Cardiac fibroblast (primary cell): ENCODE measurements at places on chromosomes 6 and 20.
A peak's percentile ranks its signal among the peaks of the same experiment; 100 is the strongest.

DNA sequence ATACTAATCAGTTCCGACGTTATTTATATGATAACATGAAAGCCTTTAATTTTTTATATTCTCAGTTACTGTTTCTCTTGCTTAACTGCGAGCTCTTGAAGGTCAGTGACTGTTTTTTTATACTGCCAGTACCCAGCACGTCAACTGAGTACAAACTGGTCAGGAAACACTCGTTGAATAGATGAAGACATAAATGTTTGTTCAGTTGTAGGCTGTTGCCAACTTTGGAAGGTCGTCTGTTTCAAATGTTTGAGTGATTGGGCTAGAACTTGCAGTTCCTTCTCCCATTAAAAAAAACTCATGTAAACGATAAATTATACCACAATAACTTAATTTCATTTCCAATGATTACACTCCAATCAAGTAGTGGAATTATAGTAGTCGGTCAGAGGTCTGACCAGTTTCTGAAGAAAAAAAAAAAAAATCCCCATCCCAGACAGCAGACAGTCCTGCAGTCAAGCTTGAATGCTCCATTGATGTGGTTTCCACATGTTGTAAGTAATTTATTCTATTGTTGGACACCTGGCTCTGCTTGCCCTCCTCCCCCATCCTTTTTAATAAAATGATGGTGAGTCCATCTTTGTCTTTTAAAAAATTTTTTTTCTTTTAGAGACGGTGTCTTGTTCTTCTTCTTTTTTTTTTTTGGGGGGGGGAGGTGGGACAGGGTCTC, 81.1 kb downstream of the SASH1 start:
- DNase-seq = no peak

DNA sequence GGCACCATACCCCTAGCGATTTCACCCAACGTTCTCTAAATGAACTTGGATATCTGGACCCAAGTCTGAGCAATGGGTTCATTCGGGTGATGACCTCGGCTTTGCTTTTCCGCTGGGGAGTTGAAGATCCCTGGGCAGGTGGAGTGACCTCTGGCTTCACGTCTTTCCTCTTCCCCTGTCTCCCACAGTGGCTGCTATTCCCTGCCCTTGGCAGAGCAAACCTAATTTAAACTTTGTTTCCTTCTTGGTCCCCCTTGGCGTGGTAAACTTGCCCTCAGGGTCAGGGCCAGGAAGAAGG, 7.8 kb upstream of the TFAP2A start:
- DNase-seq = no peak

DNA sequence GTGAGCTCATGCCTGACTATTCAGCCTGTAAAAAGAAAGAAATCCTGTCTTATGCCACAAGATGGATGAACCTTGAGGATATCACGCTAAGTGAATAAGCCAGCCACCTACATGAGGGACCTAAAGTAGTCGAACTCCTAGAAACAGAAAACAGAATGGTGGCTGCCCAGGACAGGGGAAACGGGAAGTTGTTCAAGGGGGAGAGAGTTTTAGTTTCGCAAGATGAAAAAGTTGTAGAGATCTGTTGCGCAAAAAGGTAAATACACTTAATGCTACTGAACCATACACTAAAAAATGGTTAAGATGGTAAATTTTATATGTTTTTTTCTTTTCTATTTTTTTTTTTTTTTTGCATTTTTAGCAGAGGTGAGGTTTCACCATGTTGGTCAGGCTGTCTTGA, 74.1 kb upstream of the RALY start:
- no peak for DNase-seq

DNA sequence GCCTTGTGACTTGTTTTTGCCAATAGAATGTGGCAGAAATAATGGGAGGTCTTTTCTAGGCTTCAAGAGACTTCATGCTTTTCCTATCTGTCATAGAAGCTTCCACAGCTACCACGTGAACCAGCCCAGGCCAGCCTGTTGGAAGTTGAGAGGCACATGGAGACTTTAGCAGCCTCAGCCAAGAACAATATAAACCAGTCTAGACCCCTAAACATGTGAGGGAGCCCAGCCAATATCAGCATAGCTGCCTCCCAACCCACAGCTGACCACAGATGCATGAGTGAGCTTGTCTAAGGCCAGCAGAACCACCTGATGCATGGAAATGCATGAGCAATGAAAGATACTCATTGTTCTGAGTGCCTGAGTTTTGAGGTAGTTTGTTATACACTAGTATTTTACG, 540.7 kb upstream of the BTBD3 start:
- peak; percentile 76 for DNase-seq

DNA sequence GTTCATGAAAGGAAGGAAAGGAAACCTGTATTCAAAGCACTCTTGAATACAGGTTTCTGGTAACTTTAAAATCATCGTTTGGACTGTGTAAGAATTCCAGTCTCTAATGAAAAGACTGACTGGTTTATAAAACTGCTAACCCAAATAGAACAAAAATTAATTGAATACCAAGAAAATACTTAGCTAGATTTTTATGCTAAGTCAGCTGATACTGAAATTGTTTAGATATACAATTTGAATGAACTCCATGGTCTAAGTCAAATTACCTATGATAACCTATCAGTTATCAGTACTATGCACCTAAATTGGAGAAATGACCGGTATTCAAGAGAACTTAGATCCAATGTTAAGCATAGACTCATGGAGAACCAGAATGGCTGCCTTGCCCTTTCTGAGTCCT, 338.3 kb downstream of the RNF144B start:
- DNase-seq = no peak
